Smooth muscle cell of the brain vasculature (primary cell): ENCODE measurements at places on chromosomes 5 and 9.

GRCh38 chr9:90916147-90916734 lies 114.6 kb downstream of the SYK start:
- no peak for DNase-seq

GRCh38 chr5:56307714-56308333 lies 74.7 kb upstream of the ANKRD55 start:
- DNase-seq = no peak

- DNase-seq = no peak
Measured at GRCh38 chr9:123085916-123086315, 52.4 kb downstream of the GPR21 start.

DNA sequence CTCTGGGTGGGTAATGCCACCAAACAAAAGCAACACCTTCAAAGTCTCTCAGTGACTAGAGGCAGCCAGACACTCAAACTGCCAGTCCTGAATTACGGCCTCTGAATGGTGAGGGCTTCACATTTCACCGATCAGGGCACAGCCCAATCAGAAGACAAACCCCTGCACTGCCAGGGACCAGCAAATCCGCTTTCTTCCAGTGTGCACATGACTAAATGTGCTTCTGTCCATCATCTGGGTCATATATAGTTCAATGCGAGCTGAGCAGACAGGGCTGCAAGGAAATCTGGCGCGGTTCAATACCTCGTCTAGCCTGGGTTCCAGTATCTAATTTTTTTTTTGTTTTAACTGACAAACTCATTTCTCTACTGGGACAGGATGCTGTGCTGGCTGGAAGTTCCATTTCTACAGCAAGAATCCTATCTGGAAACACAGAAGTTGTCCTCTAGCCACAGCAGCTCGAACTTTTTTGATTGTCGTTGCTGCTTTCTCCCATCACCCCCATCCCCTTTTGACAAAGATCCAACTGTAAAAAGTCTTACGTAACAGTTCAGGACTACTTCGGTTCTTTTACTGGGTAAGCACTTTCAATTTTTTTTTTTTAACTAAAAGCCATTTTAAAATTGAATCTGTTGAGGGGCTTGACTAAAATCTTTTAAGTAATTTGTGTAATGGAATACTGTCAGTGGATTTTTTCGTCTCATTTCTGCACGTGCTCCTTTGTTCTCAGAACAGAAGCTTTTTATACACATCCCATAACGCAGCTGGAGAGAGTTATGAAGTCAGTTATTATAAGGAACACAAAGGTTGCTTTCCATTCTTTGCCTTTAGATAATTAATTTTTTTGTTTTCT lies 112.7 kb downstream of the NR6A1 start:
- peak; percentile 86 for DNase-seq

DNA sequence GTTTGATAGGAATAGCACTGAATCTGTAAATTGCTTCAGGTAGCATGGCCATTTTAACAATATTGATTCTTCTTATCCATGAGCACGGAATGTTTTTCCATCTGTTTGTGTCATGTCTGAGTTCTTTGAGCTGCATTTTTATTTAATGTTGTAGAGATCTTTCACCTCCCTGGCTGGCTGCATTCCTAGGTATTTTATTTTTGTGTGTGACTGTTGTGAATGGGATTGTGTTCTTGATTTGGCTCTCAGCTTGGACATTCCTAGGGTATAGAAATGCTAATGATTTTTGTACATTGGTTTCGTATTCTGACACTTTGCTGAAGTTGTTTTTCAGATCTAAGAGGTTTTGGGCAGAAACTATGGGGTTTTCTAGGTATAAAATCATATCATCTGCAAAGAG lies 152.9 kb upstream of the CHD1 start:
- DNase-seq = no peak

- no peak for DNase-seq
Measured at GRCh38 chr5:146461319-146461718, 14.2 kb downstream of the TCERG1 start.

GRCh38 chr5:76310208-76310607 lies 92.9 kb upstream of the IQGAP2 start:
- no peak for DNase-seq

- DNase-seq = no peak
Measured at GRCh38 chr5:83645936-83646335, 74.7 kb downstream of the HAPLN1 start.

DNA sequence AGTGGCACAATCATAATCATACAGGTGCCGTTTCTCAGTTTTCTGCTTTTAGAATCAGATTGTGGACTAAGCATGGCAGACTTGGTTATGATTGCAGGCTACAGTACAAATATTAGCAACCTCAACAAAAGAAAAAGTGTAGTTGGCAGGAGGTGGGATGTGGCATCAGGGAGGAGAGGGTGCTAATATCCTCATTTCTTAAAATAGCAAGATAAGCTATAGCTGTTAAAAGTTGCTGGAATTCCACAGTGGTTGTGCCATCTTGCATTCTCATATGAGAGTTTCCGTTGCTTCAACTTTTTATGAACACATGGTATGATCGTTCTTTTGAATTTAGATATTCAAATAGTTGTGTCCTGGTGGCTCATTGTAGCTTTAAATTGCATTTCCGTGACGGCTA lies 21.4 kb downstream of the PIP5K1B start:
- no peak for DNase-seq

DNA sequence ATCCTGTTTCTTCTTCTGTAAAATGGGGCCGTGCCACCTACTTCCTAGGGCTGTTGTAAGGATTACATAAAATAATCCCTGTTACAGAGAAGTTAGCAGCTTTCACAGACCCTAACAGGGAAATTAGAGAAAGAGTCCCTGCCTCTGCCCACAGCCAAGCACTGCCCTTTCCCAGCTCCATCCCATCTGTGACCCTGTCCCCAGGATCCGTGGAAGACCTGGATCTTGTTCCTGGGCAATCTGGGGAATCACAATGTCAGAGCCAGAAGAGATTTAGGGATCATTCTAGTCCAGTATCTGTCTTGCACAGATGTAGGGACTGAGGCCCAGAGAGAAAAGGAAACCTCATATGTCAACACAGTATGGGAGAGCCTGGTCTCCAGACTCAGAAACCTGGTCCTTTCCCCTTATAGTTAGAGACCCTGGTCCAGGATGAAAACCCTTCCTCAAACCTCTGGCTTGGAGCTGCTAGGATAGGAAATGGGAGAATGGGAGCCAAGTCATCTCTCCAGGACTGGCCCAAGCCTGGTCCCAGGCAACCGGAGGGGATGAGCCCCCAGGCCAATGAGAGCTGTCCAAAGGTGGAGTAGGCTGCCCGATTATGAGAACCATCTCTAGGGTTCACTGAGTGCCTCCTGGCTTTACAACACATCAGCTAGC lies 12.5 kb downstream of the LHX6 start:
- no peak for DNase-seq

DNA sequence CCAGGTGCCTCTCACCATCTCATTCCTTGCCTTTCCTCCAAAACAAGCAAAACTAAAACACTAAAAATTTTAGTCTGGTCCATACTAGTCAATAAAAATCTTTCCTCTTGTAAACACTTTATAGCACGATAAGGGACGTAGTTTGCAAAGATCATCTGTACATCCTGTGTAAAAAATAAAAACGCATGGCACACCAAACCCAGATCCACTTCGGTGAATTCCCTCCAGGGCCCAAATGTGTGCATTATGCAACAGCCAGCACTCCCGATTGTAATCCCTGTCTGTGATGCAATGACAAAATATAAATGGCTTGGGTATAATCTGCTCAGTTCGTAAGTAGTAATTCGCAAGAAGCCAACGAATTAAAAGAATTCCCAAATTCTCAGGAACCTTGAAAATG lies 1.4 kb downstream of the FAM169A start:
- no peak for DNase-seq

- DNase-seq = no peak
Measured at GRCh38 chr9:82331079-82331478, 342.5 kb downstream of the SPATA31D1 start.

DNA sequence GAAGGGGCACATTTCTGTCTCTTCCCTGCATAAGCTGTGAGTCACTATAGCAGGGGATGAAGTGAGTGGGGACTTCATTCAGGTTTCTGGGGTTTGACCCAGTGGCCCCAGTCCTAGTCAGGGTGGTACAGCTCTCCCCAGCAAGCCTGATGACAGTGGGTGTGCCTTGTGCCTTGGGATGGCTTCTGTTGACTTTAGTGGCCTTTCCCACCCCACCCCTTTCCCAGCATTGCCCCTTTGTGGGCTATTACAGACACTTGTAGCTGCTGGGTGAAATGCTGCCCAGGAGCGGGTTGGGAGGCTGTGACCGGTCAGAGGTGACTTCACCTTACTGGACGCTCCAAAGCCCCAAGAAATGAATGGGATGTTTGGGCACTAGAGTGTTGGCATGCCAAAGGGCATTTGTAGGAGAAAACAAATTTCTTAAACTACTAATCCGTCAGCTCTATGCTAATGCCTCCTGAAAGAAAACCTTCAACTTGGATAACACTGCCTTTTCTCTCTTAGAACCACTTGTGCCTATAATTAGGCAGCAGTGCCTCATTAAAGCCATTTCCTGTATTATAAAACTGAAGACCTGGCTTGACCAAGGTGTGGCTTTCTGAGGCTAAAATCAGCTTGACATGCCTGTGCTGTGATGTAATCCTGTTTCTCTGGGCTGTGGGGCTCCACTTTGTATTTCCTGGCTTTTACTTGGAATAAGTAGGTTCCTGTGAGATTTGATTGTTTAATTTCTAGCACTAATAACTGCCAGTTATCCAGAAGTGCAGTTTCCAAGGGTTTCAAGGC lies 119.0 kb upstream of the SLC25A48 start:
- DNase-seq = no peak

GRCh38 chr5:171573451-171574225 lies 154.2 kb downstream of the FGF18 start:
- no peak for DNase-seq

DNA sequence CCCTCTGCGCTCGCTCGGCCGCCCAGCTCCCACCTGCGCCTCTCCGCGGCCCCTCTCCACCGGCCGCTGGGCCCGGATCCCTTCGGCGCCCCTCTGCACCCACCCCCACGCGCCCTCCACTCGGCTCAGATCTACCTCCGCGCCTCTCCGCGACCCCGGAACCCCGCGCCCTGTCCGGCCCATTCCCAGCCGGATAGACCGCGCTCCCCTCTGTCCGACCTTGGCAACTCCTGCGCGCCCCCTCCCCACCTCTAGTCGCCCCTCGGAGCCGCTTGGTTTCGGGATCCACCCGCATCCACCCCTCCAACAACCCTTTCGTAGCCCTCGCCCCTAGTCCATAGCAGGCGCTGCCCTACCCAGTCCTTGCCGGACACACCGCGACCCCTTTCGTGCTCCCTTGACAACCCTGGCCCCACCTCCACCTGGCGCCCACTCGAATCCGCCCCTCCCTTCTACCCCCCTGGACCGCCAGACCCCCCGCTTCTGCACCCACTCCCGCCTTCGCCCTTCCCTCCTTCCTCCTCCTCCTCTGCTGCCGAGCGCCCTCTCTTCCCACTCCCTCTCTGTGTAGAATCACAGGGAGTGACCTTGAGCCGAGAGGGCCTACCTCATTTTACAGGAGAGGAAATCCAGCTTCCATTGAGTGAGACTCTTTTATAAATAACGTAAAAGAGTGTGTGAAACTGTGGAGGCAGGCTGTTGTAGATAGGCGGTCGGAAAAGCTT lies 525 bp upstream of the AK3 start:
- DNase-seq = no peak

- no peak for DNase-seq
Measured at GRCh38 chr5:98365126-98365525, 408.3 kb upstream of the RGMB start.

- no peak for DNase-seq
Measured at GRCh38 chr9:127505396-127506116, 54.2 kb downstream of the LRSAM1 start.

DNA sequence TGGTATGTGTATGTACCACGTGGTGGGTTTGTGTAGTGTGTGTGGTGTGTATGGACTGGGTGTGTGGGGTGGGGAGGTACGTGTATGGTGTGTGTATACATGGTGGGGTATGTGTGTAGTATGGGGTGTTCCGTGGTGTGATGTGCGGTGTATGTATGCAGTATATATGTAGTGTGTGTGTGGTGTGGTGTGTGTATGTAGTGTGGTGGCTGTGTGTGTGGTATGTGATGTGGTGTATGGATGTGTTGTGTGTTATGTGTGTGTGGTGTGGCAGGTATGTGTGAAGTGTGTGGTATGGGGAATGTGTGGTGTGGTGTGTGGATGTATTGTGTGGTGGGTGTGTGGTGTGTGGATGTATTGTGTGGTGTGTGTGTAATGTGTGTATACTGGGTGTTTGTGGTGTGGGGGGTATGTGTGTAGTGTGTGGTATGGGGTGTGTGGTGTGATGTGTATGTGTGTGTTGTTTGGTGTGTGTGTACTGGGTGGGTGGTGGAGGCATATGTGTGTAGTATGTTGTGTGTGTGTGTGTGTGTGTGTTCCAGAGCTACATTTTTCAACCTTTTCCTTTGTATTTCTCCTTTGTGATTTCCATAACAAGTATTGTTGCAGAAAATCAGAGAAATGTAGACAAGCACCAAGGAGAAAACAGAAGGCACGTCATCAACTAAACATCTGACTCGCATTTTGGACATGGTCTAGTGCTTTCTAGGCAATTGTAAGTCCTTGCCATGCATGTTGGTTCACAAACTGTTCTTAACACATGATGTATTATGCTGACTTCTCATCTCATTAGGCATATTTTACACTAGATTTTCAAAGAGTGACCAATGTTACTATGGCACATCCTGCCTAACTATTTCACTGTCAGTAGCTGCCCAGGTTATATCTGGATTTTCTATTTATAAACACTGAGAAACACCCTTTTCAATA lies 13.2 kb downstream of the SEMA4D start:
- DNase-seq = no peak

DNA sequence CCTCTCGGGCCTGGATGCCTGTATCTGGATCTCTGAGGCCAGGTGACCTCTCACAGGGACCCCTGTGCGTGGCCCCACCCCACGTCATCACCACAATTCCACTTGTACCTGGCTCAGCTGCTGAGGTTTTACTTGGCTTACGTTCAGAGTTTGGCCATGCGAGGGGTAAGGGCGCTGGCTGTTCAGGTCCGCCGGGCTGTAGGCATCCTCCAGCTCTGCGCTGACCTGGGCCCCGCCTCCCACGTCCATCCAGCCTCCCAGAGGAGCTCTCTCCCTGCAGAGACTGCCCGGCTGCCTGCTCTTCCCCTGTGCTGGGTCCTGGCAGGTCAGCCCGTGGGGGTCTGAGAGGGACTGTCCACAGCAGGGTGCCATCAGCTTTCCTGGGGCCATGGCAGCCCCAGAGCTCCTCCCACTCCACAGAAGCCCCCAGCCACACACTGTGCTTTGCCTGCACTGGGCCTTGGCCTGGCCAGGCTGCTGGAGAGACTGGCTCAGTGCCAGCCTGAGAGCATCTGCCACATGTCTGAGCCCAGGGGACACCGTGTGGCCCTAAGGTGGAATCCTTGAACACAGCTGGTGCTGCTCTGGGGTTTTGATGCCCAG lies 43.6 kb downstream of the SLC6A3 start:
- no peak for DNase-seq

GRCh38 chr9:114790521-114790920 lies 15.3 kb downstream of the TNFSF15 start:
- no peak for DNase-seq

DNA sequence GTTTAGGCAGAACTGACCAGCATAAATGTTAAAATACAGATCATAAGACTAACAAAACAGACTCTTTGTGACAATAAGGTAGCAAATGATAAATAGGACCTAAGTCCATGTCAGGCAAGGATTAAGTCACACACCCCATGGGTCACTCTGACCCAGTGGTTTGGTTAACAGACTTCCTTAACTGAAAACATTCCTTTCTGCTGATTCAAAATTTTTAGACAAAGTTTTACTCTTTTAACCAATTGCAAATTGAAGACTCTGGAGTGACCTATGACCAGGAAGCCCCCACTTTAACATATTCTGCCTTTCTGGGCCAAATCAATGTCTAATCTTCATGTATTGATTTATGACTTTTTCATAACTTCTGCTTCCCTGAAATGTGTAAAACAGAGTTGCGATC lies 4.9 kb upstream of the NXNL2 start:
- DNase-seq = no peak
